ENCODE measurements at places on chromosomes 2 and 18.

DNA sequence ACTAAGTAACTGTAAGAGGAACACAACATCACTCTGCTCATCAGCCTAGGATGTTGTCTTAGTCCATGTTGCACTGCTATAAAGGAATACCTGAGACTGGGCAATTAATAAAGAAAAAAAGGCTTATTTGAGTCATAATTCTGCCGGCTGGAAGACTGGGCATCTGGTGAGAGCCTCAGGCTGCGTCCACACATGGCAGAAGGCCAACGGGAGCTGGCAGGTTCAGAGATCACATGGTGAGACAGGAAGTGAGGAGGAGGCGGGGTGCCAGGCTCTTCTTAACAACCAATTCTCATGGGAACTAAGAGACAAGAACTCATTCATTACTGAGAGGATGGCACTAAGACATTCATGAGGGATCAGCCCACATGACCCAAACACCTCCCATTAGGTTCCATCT, 46.8 kb downstream of the EPG5 start:
- DNase-seq: peak; percentile 92

DNA sequence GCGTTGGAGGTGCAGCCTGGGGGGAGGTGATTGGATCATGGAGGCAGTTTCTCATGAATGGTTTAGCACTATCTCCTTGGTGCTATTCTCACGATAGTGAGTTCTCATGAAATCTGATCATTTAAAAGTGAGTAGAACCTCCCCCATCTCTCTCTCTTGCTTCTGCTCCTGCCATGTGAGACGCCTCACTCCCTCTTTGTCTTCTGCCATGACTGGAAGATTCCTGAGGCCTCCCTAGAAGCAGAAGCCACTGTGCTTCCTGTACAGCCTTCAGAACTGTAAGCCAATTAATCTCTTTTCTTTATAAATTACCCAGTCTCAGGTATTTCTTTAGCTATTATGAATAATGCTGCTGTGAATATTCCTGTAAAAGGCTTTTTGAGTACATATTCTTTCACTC, 52.9 kb downstream of the SERPINB7 start:
- DNase-seq: no peak

DNA sequence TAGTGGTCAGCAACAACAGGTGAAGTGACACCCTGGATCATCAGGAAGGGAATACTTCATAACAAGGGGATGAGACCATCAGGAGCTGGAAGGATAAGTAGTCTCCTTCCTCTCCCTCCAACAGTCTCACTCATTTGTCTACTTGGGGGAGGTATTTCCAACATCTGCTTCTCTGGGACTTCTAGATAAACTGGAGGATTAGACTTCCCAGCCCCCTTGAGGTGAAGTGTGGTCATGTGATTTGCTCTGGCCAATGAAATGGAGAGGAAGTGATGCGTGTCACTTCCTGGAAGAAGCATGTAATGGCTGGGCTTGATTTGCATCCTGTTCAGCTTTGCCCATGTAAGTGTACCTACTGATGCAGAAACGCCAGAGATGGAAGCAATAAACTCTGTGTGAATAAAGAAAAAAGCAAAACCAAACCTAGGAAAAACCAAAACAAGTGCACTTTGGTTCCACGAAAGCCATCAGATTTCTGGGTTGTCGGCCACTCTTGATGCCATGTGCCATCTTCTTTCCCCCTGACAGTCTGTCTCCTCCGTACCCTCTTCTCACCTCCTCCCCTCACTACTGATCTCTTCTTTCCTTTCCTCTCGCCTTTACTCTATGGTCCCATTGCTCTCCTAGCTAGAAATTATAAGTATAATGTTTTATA, 76.1 kb upstream of the DNMT3A start:
- DNase-seq: no peak

DNA sequence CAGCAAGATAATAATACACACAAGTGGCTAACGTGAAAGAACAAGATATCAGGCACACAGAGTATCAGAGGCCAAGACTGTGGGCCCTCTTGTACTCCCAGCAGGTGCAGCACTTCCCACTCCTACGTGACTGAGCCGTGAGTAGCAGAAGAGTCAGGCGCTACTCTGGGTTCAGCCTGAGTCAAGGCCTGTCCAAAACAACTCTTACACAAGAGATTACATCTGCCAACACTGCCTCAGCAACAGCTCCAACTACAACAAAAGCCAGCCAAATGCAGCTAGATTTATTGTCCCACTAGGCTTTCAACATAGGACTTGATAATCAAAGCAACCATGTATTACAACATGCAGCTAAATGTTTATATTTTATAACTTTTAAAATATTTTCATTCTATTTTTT, 56.2 kb downstream of the ITSN2 start:
- no peak for DNase-seq

DNA sequence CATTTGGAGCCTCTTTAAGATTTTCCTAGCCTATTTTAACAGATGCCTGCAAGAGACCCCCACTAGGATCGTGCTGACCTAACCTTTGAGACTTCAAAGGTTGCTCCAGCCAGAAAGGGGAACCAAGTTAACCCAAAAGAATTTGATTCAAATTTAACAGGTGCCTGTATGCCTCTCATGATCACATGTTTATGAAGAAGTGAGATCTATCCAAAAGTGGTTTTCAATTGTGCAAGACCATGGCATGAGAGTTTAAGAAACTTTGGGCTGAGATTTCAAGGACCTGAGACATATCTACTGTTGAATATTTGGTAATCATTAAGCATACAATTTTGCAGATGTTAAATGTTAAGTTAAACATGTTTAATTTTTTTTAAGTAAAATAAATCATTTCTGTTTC, 1.3 kb upstream of the RSAD2 start:
- DNase-seq: no peak

GRCh38 chr18:56741685-56742084, 90.5 kb downstream of the WDR7 start:
- no peak for DNase-seq

- peak; percentile 29 for DNase-seq
Observed at GRCh38 chr18:47149457-47150028, 757 bp downstream of the HDHD2 start.

- DNase-seq: no peak
Observed at GRCh38 chr2:235535423-235536130, 41.7 kb downstream of the AGAP1 start.

DNA sequence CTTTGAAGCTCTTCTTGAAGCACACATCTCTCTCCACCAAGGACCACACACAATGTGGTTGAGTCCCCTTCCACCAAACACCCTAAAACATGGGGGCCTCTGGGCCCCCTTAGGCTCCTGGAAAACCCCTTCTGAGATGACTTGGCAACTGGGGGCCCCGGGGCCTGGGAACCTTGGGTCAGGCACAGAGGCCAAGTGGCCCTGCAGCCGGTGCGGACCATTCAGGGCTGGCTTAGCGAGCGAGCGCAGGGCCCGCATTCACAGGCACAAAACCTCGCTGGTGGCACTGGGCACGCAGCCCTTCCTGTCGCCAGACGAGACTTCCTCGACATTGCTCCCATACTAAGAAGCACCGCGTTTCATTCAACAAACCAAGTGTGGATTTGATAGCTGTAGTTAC, 111.2 kb upstream of the ID2 start:
- DNase-seq: no peak

- DNase-seq: peak; percentile 14
Observed at GRCh38 chr2:153163055-153163454, 315.5 kb downstream of the RPRM start.

DNA sequence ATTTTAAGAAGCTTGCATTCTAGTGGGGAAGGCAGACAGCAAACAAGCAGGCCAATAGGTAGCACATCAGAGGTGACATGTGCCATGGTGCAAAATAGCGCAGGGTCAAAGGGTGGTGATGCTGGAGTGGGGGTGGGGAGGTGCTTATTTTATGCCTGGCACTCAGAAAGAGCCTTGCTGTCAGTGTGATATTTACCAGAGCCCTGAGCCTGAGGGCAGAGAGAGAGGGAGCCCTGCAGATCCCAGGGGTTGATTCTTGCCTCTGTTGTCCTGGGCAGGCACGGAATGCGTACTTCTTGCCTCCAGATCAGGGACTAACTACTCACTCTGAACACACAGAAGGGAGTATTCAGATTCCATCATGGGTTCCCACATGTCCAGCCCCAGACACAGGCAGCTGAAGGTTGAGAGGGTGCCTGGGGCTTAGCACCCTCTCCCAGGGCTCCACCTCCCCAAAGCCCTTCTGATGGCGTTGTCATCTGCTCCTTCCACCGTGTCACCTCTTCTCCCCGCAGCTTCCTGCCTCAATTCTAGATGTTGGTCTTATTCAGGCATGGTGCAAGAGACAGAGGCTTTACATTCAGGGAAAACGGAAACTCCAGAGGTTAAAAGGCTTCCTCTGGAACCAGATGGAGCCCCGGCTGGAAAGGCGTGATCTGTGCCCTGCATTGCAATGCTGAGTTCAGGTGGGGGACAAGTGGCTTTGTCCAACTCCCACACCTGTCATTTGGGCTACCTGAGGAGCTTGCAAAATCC, 252.3 kb downstream of the HAUS1 start:
- DNase-seq: no peak

DNA sequence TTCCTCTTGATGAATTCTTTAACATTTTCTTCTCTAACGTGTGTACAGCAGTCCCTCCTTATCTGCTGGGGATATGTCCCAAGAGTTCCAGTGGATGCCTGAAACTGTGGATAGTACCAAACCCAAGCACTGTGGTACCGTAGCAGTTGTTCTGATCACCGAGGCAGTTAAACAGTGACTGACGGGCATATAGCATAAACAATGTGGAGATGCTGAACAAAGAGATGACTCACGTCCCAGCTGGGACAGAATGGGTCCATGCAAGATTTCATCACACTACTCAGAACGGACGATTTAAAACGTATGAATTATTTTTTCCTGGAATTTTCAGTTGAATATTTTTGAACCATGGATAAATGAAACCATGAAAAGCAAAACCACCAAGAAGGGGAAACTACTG, 54.5 kb upstream of the SPAG16 start:
- no peak for DNase-seq

DNA sequence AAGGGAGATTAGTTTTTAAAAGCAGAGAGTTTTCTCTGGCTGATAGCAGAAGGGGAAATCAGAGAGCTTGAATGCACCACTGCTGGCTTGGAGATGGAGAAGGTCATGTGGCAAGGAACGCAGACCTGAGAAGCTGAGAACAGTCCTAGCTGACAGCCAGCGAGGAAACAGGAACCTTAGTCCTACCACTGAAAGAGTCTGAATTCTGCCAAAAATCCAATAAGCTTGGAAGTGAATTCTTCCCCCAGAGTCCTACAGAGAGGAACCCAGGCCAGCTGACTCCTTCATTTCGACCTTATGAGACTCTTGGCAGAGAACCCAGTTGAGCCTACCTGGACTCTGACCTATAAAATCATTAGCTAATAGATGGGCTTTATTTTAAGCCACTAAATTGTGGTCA, 371.9 kb upstream of the TNP1 start:
- DNase-seq: no peak

- DNase-seq: peak; percentile 71
Observed at GRCh38 chr2:225041851-225042799, at the start of gene DOCK10. TSS of gene DOCK10 (minus strand) at chr2:225042468. CDS start at chr2:225042374, 94 bp downstream.

- peak; percentile 98 for DNase-seq
Observed at GRCh38 chr2:223576873-223577272, 25.3 kb downstream of the SCG2 start.

GRCh38 chr2:240507778-240508251, 50.0 kb downstream of the ANKMY1 start:
- DNase-seq: no peak

DNA sequence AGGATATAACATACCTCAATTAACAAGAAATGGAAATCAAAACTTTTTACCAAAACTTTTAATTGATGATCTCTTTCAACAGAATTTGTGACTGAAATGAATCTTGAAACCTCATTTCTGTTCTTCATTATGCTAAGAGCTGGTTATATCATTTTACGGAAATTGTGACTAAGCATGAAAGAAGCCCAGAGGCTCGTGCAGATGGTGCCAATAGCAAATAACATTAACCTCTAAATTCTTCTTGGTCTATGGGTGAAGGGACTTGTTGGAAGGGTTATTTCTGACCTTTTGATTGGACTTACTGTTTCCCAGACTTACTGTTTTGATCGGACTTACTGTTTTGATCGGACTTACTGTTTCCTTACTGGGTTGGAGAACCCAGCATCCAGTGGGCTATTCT, 435.6 kb downstream of the TDRD15 start:
- peak; percentile 46 for DNase-seq

GRCh38 chr2:101549371-101549770, 74.5 kb upstream of the RFX8 start:
- DNase-seq: no peak

- no peak for DNase-seq
Observed at GRCh38 chr18:45084206-45084605, 403.5 kb downstream of the SETBP1 start.

- DNase-seq: no peak
Observed at GRCh38 chr2:68250196-68250595, 2.1 kb downstream of the PPP3R1 start.

DNA sequence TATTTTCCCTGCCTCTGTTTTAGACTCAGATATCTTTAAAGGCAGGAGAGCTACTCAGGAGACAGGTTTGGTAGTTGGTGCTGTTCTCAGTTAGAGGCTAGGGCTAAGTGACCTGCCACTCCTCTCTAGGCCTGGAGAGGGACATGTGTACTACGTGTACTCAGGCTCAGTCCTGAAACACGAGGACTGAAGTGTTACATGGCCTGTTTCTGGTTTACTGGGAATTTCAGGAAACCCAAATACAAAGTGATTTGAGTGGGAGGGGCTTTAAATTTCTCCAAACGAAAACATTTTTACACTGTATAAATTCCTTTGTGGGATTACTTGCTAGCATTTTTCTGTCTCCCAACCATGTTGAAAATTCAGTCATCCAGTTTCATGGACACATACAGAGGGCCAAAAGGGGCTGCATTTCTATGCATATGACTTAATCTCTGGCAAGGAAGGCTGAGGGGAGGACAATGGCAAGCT, 343.3 kb downstream of the CYP26B1 start:
- peak; percentile 35 for DNase-seq

- no peak for DNase-seq
Observed at GRCh38 chr2:23635442-23636340, 250.7 kb downstream of the KLHL29 start.

DNA sequence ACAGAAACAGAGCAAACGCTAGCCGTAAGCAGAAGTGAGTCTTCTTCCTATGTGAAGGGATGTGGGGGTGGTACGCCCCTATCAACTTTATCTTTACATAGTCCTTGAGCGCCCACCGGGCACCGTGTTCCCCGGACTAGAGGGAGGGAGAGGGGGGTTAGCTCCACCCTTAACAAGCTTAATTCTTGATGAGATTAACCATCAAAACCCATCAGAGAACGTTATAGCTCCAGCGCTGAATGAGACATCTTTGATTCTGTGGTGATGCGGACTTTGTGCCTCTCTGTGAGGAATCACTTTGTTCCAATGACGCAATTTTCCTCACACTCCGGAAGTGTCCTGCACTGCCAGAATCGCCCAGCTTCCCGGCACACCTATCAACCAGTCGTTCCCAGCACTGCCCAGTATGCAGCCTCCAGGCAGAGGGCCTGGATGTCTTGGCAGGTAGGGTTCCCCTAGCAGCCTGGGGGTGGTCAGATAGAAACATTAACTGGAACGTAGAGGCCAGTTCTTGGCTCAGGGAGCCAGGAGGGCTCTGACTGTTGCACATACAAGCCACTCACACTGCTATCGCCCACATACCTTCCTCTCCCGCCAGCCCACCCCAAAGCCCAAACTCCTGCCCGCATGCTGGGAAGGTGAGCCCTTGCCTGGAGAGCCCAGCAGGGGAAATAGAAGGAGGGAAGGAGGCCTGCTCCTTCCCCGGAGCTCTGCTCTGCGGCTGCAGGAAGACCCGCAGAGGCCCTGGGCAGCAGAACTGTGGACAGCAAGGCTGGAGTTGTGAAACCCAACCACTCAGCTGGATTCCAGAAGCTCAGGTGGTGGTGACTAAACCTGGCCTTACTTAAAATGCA, 1.9 kb upstream of the ODC1 start:
- DNase-seq: no peak

All from EL (cell line).